Renal cortical epithelial cell (primary cell): ENCODE measurements at places on chromosomes 6 and 20.
A peak's percentile ranks its signal among the peaks of the same experiment; 100 is the strongest.

DNA sequence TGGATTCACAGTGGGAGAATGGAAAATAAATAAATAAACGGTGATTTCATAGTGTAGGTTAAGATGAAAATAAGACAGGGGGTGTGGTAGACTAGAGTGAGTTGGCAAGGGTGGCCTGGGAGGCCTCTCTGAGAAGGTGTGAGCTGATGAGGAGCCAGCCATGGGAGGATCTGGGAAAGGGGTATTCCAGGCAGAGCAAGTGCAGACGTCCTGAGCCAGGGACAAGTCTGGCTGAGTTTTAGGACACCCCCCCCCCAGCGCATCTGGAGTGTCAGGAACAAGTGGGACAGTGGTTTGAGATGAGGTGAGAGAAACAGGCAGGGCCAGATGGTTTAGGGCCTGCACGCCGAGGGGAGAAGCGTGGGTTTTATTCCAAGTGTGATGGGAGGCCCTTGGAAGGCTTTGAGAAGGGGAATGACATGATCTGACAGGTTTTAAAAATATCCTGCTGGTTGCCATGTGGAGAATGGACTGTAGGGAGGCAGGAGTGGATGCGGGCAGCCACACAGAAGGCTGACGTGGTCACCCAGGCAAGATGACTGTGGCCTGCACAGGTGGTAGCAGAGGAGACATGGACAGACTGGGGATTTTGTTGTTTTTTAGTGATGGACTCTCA lies 21.1 kb upstream of the CCM2L start:
- no peak for DNase-seq

DNA sequence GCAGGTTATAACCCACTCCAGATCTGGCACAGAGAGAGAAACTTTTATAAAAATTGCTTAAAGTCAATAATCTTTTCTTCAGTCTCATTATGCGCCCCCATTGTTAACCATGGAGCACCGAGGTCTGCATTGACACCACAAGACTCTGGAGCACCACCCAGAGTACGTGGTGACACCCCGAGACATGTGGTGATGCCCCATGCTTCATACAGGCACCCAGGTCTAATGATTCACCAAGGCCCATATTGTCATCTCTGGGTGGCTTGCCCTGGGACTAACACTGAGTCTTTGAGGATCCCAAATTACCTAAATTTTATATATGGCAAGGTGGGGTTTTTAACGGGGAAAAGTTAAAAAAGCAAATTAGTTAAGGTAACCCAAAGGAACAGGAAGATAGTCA lies 31.1 kb downstream of the CD109 start:
- no peak for DNase-seq

DNA sequence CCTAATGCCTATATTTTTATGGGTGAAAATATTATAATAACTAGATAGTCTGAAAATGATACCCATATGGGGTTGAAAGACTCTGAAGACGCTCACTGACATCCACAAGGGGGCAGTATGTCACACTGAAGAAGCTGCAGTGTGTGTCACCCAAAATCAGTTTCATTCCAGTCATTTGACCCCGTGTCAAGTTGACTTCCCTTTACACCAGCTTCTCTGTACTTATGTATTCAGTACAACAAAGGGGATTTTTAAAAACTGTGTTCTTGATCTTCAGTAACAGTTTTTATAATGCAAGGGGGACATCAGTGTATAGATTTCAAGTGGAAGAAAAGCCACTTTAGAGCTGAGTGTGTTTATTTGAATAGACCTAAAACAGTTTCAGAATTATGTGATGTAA lies 19.3 kb downstream of the FAXC start:
- DNase-seq: peak; percentile 53

GRCh38 chr20:29878281-29878741 lies 1379.2 kb upstream of the DEFB115 start:
- peak; percentile 15 for DNase-seq

DNA sequence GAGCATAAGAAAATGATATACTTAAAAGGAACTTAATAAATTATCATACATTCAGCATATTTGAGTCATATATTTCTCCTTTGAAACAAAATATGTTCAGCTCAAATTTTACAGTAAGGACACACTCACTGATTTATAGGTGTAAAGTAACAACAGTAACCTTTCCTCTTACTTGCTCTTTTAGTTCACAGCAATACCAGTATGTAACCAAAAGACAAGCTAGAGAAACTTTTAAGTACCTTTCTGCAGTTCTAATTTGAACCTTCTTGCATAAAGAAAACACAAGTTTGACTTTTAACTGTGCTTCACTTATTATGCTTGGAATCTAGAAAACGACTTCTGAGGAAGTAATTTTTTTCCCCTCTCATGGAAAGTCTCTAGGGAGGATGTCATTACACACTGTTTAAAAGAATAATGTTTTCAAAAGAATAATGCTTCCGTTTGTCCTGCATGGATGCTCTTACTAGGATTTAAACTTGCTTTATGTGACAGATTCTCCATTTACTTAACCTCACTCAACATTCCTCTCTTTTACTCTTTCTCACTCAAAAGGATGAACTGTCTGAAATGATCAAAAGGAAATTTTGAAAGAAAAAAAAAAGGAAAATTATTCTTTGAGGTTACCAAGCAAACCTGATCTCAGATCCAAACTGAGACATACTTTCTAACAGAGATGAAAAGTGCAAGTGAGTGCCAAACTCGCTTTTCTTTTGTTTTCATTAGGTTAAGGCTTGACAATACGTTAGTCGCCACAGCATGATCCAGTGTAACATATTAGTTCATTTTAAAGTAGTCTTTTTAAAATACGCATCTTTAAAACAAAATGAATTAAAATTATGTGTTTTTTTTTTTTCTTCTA lies 22.4 kb upstream of the CALHM6 start:
- DNase-seq: no peak

- no peak for DNase-seq
These were observed 312.6 kb upstream of the RSPO3 start for GRCh38 chr6:126805861-126806260.

DNA sequence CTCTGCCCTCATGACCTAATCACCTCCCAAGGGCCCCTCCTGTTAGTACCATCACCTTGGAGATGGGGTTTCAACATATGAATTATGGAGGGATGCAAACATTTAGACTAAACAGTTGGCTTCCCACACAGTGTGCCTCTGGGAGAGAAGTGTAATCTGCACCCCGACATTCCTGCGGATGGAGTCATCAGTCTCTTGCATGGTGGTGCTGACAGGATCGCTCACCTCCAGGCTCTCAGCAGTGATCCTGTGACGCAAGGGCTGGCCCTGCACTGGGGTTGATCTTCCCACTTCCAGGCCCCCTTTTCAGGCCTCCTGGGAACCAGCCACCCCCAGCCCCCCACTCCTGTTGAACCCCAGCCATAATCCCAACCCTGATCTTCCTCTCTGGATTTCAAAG lies 16.0 kb upstream of the PI16 start:
- DNase-seq: no peak

GRCh38 chr6:87575423-87575822 lies 14.4 kb downstream of the RARS2 start:
- DNase-seq: no peak

DNA sequence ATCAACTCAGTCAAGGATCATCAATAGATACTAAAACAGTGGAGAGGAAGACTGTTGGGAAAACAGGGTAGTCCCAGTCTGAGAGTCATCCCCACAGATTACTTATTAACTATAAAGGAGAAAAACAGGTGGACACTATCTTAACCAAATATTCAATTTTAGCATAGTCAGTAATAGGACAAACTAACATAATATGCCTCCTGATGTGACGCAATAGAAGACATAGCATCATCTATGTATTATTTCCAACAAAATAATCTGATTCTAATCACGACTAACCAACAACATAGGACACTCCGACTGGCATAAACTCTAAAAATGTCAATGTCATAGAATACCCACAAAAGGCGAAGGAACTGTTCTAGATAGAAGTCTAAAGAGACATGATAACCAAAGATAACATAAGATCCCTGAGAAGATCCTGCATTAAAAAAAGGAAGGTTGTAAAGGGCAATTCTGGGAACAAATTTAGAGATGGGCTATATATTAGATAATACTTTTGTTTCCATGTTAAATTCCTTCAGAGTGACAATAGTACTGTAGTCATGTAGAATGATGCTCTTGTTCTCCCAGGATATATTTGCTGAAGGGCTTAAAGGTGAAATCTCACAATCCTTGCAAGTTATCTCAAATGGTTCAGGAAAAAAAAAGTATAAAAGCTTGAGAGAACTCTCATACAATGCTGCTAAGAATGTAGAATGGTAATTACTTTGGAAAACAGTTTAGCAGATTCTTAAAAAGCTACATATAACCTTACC lies 28.9 kb downstream of the ILRUN start:
- peak; percentile 22 for DNase-seq

DNA sequence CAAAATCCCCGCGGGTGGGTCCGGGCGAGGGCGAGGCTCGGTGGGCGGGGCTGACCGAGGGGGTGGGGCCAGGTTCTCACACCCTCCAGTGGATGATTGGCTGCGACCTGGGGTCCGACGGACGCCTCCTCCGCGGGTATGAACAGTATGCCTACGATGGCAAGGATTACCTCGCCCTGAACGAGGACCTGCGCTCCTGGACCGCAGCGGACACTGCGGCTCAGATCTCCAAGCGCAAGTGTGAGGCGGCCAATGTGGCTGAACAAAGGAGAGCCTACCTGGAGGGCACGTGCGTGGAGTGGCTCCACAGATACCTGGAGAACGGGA lies 809 bp downstream of the HLA-G start:
- no peak for DNase-seq

DNA sequence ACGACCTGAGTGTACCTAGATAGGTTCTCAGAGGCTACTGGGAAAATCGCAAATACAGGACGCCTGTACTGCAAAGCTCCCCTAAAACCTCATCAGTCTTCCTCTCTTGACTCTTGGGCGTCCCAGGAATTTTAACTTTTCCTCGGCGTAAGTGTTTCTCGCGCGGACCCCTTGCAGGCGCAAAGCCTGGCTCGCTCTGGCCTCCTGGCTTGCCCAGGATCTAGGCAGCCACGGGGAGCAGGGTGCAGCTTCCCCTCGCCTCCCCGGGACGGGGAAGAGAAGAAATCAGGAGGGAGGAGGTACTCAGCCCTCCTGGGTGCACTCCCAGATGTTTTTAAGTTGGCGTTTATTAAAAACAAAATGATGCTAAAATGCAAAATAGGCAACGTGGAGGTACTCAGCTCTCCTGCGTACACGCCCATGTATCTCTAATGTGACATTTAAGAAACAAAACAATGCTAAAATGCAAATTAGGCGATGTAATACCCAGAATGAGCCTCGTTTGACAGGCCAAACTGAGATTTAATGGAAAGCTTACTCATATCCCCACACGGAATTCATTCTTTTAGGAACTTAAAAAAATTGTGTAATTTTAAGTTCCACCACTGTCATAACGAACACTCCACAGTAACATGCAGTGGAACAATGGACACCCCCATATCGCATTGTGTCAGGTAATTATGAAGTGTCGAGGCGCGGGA lies 1.6 kb upstream of the SOBP start:
- DNase-seq: no peak

- no peak for DNase-seq
These were observed 12.5 kb upstream of the STX16 start for GRCh38 chr20:58638467-58639181.

- DNase-seq: no peak
These were observed 67.8 kb downstream of the SCAND1 start for GRCh38 chr20:35886537-35886936.

GRCh38 chr20:62409931-62410745 lies 3.1 kb upstream of the CABLES2 start:
- peak; percentile 58 for DNase-seq

GRCh38 chr6:81130969-81131368 lies 621.5 kb downstream of the TENT5A start:
- no peak for DNase-seq
